ENCODE measurements at places on chromosomes 11 and 22.

DNA sequence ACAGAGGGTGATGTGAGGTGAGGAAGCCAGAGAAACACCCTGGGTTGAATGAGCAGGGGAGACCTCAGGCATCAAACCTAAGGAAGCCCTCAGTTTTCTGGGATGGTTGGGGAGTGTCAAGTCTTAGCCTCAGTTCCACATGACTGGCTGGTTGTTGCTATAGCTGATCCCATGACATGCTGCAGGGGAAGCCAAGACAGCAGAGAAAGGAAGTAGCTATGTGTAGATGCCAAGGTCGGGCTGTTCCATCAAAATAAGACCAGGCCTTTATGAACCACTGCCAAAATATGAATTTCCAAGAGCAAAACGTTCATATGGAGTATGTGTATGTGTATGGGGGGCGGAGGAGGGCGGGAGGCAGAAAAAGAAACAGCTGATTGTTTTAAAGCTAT lies 11.6 kb downstream of the CD59 start:
- DNase-seq: no peak

DNA sequence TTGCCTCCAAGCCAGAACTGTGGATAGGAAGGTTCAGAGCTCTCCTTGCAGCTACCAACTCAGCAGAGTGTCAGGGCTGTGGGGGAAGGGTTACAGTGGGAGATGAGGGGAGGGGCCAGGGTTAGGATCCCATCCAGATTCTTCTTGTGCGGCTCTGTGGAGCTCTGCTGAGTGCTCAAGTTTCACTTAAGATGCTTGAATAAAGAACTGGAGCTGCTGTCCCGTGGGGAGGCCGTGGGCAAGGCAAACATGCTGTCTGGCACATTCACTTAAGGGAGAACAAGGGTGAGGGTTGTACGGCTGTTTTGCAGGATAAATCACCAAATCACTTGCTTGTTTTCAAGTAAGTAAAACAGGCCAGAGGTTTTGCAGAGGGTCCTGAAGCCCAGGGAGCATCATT lies 197.1 kb downstream of the FAM76B start:
- no peak for DNase-seq

- DNase-seq: no peak
These were observed 486 bp downstream of the NAP1L4 start for GRCh38 chr11:2991452-2992233.

DNA sequence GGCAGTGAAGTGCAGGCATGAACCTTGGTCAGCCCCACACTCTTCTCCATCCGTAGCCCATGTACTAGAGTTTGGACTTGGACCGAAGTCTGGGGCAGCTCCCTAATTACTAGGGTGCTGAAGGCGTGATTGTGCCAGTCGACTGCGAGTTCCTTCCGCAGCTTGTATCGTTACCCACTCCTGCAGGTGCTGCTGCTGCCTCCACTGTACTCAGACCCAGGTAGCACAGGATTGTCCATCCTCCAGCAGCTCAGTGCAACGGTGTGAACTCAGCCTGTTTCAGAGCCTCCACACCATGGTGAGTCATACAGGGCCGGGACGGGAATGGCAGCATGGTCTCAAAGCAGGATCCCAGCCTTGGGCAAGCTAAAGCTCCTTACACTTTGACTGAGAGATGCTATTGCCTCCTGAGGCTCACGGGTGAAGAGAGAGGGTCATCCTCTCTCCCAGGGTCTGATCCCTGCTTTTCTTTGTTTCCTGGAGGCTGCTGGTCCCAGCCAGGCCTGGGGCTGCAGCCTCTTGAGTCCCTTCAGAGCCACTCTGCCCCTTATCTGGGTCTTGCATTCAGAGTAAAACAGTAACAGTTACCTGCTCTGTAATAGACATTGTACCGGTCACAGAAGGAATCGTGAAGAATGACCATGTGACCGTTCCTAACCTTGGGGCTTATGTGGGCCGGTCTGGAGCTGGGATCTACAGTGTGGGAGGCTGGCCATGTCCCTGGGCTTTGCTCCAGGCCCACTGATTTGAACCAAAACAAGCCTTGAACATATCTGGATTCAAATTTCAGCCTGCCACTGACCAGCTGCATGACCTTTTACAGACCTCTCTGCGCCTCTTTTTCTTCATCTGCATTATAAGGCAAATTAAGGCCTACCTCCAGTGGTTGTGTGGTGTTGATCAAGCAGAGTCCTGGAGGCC lies 1.7 kb downstream of the TKFC start:
- no peak for DNase-seq

All from stimulated activated CD4-positive, alpha-beta T cell treated with anti-CD3 and anti-CD28 coated beads, Interleukin-4, amount 100 ng/mL, for 1 hour (primary cell).